ENCODE measurements at places on chromosomes 2 and 18.

DNA sequence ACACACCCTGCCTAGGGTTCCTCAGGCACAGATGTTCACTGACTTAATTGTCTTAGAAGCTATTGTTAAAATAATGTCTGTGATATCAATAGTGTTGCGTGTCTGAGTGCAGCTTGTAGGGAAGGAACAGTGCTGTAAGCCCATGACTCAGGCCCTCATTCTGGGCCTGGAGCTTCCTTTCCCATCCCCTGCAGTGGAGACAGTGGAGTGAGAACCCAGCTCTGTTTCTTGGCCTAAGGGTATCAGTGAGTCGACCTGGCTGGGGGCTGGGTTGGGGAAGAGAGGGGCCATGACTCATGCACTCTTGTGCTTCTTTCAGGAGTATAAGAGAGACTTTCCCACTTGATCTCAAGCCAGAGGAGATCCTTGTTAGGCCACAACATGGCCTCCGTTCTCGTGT lies 106.8 kb downstream of the HRH4 start:
- DNase-seq = no peak

- no peak for DNase-seq
Observed at GRCh38 chr2:37585982-37586621, 85.3 kb downstream of the CDC42EP3 start.

- DNase-seq = no peak
Observed at GRCh38 chr2:168096158-168096557, 151.2 kb downstream of the STK39 start.

- no peak for DNase-seq
Observed at GRCh38 chr2:109344270-109344805, 215.3 kb downstream of the SH3RF3 start.

All from cortex of kidney (tissue), 1 donor.